ENCODE measurements at places on chromosomes 13 and 19.

GRCh38 chr13:29496241-29496712 is 99.2 kb downstream of the SLC7A1 start:
- no peak for DNase-seq

- no peak for DNase-seq
Measured at GRCh38 chr13:74450525-74450845, 316.3 kb upstream of the KLF12 start.

DNA sequence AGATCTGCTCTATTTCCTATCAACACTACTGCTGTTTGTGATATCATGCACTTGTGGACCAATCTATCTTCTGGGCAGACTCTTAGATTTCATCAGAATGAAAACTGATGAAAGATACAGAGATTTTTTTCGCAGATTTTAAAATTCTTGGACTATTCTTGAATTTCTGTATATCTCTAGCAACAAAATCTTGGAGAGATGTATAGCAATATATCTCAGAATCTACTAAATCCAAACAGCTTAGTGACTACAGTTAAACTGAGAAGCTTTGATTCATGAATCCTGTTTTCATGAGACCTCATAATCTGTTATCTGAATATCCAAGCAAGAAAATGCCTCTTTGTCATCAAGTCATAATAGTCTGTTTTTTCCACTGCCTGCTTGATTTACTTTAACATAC is 28.0 kb upstream of the FREM2 start:
- DNase-seq = no peak

- no peak for DNase-seq
Measured at GRCh38 chr19:11578258-11579142, 1.1 kb upstream of the ACP5 start.

DNA sequence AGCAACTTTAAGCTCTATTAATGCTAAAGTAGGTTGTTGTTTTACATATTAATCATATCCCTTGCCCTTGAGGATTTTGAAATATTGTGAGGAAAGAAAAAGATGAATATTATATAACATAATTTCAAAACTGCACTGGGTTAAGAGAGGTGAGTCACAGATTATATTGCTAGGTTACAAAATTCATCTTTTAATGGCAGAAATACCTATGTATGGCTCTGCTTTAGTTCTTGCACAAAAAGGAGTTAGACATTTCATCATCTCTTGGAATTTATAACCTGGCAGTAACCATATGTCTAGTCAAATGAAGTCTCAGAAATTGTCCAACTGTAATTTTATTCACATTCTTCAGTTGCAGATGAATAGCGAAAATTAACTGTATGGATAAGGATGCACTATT is 2041.1 kb downstream of the OLFM4 start:
- no peak for DNase-seq

- DNase-seq = peak; percentile 41
Measured at GRCh38 chr13:96052656-96053002, 572 bp downstream of the UGGT2 start.

- DNase-seq = no peak
Measured at GRCh38 chr19:57263244-57263741, 17.0 kb upstream of the ZNF460 start.

DNA sequence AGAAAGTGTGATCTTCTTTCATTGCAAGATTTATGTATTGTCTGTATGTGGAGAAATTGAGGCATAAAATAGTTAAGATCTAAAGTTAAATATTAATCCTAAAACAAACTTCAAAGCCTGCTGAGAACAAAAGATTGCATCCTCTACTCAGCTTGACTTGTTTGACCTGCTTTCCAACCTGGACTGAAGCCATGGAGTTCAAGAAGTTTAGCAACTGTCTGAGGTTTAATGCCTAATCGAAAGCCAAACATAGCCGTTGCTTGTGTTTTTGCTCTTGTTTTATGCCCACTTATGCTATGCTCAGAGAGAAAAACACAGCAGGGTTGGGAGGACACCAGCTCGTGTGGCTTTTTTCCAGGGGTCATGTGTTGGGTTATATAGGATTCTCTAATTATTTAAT is 135.6 kb downstream of the NUFIP1 start:
- no peak for DNase-seq

GRCh38 chr13:45412274-45413049 is 5.7 kb downstream of the SLC25A30 start:
- no peak for DNase-seq

- no peak for DNase-seq
Measured at GRCh38 chr13:60035874-60036273, 127.9 kb downstream of the DIAPH3 start.

Measured in fibroblast of the conjunctiva (primary cell).